Gastroesophageal sphincter (tissue), 4 donors: ENCODE measurements at places on chromosomes 12 and 14.
A peak's percentile ranks its signal among the peaks of the same experiment; 100 is the strongest.

DNA sequence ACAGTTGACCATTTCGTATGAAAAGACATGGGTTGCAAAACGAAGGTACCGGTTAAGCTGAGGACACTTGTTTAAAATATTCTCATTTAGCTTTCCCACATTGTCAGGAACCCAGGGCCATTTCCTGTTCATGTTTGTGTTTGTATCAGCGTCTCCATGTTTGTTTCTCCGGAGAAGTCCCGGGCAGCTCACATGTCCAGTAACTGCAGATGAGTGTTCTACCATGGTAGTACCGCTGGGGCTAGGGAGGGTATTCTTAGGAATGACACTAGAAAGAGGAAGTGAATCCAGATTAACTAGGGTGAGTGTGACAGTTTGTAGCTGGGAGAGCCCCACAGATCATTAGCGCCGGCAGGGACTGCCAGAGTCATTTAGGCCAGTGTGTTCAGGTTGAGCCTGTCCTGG, 50.0 kb upstream of the EVL start:
- no peak for ATAC-seq

DNA sequence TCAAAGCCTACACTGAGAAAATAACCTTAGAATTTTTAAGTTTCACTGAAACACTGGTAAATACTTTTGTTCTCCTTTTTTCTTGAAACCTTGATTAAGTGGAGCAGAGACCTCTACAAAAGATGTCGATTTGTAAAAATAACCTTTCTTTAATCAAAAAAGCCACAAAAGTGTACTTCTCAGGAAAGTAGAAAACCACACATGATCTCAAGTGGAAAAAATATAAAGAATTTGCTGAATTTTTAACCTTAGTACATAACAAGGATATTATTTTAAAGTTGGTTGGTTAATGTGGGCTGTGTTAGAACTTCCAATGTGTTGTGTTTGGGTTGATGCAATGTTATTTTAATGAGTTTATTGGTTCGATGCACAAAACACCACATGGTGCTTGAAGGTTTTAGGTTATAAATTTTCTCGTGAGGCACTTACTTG, 8.6 kb downstream of the LGR5 start:
- ATAC-seq: no peak

DNA sequence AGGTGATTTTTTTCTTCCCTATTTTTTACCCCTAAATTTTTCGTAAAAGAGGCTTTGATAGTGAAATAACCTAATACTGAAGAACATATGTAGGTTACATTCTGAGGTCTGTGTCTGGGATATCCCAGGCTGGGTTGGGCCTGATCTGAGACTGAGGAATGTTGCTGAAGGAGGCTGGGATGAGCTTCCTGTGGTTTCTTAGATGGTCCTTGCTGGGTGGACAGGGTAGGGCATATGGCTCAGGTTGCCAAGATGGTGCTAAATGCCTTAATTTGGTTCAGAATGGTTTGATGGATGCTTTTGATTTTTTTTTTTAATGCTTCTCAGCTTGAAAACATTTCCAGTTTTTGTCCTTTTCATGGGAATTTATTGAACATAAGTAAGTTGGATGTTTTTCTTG, 124.6 kb upstream of the PMCH start:
- no peak for ATAC-seq

- no peak for ATAC-seq
Observed at GRCh38 chr14:80754696-80755095, 186.8 kb downstream of the CEP128 start.

DNA sequence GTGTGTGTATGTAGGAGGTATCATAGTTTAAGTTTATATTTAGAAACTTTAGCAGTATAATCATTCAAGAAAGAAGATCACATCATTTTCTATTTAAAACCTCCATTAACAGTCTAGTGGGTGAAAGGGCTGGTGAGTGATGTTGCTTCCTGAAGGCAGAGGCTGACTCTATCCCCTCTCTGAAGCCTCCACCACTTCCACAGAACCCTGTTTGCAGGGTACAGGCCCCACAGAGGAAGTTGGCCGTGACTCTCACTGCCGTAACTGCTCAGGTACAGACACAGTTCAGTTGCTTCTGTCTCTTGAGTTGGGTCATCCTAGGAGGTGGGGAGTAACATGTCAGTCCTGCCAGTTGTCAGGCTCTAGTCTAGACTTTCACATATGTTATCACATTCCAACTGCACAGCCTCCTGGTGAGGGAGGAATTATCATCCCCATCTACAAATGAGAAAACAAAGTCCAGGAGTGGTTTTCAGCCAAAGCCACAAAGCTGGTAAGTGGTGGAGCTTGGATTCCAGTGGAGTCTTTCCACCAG, 31.5 kb downstream of the CFL2 start:
- no peak for ATAC-seq

DNA sequence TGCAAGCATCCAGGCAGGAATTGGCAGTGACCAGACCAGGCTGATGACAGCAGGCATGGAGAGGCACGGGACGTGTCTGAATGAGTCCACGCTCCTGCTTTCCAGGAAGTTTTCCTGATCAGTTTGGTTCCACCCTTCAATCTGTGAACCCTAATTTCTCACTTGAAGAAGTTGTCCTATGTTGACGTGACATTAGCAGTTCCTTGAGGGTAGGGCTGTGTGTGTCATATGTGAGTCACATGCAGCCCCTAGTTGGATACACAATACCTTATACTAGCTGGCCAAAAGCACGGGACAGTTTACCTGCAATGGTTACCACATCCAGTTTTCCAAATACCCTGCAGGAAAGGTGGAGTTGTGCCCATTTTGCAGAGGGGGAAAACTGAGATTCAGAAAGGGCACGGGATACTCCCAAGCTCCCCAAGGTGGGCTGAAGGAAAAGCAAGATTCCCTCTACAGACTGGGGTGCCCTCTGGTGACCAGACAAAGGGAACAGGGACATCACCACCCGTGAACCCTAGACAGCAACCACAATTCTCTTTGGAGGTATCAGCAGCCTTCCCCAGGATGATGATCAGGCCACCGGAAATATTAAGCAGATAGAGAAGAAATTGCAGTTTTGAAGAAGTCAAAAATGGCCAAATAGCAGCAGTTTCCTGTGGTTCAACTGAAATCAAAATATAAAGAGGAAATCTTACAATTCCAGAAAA, 194.5 kb downstream of the PHETA1 start:
- no peak for ATAC-seq

GRCh38 chr12:68352067-68352466, 19.9 kb upstream of the MDM1 start:
- ATAC-seq: no peak

DNA sequence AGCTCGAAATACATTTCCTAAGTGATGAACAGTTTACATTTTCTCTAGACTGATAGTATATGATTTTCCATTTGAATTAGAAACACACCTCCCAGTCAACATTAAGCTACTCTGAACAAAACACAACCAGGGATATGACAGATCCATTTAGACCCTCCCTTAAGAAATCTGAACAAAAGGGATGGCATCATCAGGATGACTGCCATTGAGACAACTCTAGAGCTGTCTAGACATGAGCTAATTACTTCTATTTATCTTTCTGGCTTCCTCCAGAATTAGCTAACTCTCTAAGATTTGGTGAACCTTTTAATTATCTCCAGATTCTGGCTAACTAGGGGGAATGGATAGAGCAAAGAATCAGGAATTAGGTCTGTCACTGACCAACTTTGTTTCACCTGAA, 92.9 kb upstream of the IGF1 start:
- no peak for ATAC-seq

GRCh38 chr14:53220914-53221313, 67.8 kb upstream of the DDHD1 start:
- ATAC-seq: no peak

DNA sequence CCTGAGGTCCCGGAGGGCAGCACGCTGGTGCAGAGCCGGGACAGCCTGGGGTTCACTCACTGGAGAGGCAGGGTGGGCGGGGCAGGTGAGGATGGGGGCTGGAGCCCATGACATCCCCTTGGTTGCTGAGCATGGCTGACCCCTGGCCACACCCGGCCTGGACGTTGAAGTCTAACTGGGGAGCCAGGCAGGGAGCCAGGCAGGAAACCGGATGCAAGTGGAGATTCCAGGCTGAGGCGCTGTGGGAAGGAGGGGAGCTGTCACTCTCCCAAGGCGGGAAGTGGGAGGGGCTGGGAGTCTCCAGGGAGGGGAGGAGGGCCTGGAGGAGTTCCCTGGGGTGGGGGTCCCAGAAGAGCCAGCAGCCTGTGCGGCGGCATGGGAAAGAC, 7.7 kb upstream of the INF2 start:
- ATAC-seq: peak; percentile 58

DNA sequence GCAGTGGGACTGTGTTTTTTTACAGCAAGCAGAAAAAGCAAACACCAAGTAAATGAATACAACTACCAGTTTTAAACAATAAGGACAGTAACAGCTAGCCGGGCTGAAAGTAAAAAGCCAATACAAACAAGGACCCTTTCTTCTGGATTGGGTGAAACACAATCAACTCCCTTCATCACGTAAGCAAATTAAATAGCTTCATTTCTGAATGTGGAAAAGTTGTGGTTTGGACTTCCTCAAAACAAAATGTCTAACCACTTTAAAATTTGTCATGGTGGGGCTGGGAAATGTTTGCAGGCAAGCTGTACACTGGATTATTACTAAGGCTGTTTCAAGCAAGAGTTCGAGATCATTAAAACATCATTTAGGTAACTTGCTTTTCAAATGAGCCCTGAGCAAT, 47.4 kb downstream of the TCHP start:
- no peak for ATAC-seq
